ENCODE measurements at places on chromosomes 13 and 19.

DNA sequence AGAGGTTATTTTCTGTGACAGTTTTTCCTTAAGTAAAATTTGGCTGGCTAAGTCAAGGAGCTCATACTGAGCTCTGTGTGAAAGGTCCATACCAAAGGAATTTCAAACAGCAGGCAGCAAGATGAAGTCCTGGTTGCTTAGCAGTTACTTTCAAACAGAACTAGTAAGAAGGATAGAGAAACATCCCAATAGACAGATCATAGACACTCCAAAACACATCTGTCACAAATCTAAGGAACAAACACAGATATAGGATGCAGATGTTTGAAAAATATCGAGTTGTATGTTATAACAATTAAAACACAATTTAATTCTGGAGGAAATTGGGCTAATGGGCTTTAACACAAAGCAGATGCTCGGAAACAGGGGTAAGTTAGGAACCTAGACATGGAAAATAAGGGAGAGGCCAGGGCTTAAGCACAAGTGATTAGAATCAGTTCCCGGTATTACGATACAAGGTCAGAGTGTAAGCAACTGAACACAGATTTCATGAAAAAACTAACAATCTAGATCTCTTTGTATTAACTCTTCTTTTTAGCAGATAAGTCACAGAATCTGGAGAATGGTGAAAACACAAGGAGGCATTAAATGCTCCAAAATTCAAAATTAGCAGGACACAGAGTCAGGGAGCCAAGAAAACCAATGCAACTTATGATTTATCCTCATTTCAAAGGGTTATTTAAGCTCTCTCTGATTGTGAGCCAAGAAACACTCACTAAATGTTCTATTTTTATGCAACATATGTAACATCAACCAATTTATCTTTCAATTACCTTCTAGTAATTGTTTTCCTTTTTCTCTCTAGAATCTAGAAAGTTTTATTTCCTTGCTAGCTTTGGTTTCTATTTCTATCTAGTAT lies 1992.9 kb upstream of the PCDH20 start:
- DNase-seq: no peak

DNA sequence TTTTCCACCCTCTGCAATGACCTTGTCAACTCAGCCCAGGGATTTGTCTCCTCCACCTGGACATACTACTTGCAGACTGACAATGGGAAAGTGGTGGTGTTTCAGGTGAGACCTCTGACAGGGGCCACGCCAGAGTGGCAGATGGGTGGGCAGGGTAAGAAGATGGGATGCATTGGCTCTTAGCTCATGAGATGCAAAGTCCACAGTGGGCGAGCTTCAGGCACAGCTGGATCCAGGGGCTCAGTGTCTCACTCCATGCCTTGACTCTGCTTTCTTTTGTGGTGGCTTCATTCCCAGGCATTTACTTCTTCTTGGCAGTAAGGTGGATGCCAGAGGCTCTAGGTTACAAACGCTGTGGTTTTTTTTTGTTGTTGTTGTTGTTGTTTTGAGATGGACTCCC lies 3.4 kb downstream of the TMEM59L start:
- no peak for DNase-seq

- DNase-seq: peak; percentile 28
Observed at GRCh38 chr19:52778811-52779210, 7.8 kb downstream of the ZNF600 start.

GRCh38 chr13:114111577-114111976 lies 20.8 kb downstream of the RASA3 start:
- DNase-seq: no peak

DNA sequence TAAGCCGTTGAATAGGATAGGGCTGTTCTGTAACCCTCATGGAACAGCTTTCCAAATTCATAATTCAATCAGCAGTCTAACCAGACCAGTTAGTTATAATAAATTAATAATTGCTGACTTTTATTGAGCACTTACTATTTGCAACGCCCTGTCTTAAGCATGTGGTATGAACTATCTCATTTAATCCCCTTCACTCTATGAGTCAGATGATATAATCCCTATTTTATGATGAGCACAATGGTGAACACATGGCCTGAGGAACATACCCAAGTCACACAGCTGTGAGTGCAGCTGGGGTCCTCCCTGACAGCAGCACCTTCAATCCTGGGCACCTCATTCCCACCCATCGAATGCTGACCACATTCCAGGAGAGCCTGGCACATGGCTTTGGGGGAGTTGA lies 28.0 kb upstream of the SACS start:
- DNase-seq: no peak

DNA sequence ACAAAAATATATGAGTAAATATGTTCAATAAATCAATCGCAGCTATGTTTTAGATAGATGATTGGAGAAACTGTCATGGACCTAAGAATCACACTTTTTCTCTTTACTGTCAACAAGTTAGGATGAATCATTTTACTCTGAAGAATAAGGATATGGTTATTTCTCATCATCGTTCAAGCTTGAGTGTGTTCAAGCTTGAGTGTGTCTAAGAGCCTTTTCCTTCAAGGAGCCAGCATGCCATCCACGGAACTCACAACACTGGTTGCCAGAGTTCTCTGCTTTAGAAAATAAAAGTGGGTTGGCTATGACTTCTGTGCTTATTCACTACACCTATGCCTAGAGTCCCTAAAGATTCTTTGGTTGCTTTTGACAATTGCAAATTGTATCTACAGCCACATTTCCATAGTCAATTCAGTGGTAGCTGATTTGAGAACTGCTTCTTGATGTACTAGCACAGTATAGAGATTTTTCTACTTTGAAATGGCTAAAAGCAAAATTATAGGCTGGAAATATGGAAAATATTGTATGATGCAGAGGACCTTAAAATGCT lies 58.1 kb upstream of the SCEL start:
- DNase-seq: no peak

- DNase-seq: no peak
Observed at GRCh38 chr19:44737238-44738071, 11.1 kb upstream of the BCL3 start.

- no peak for DNase-seq
Observed at GRCh38 chr13:110424569-110425443, 117.7 kb downstream of the COL4A2 start.

- no peak for DNase-seq
Observed at GRCh38 chr13:101916775-101917474, 464.4 kb downstream of the ITGBL1 start.

DNA sequence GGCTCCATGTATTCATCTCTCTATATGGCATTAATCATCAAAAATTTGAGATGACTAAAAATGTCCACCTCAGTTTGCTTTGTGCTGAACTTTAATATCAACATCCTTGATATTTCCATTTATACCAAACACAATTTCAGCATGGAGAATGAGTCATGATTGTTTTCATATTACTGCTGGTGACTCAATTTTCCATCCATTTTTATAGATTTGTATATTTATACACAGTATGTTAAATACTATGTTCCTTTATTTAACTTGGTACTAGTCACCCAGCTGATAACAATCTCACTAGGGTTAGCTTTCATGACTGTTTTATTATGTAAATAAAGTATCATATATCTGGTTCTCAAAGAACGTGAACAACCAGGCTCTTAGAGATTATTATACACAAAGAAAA lies 1255.1 kb downstream of the SLITRK1 start:
- no peak for DNase-seq

GRCh38 chr19:53147645-53148044 lies 11.2 kb downstream of the ZNF347 start:
- no peak for DNase-seq

DNA sequence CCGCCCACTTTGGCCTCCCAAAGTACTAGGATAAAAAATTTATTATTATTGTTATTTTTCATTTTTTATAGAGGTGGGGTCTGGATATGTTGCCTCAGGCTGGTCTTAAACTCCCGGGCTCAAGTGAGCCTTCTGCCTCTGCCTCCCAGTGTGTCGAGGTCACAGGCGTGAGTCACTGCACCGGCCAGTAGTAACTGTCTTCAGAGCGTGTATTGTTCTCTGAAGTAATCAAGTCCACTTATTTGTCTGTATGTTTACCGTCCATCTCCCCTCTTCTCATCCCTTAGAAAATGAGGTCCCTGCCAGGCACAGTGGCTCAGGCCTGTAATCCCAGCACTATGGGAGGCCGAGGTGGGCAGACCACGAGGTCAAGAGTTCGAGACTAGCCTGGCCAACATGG lies 18.2 kb upstream of the SULT2B1 start:
- no peak for DNase-seq

DNA sequence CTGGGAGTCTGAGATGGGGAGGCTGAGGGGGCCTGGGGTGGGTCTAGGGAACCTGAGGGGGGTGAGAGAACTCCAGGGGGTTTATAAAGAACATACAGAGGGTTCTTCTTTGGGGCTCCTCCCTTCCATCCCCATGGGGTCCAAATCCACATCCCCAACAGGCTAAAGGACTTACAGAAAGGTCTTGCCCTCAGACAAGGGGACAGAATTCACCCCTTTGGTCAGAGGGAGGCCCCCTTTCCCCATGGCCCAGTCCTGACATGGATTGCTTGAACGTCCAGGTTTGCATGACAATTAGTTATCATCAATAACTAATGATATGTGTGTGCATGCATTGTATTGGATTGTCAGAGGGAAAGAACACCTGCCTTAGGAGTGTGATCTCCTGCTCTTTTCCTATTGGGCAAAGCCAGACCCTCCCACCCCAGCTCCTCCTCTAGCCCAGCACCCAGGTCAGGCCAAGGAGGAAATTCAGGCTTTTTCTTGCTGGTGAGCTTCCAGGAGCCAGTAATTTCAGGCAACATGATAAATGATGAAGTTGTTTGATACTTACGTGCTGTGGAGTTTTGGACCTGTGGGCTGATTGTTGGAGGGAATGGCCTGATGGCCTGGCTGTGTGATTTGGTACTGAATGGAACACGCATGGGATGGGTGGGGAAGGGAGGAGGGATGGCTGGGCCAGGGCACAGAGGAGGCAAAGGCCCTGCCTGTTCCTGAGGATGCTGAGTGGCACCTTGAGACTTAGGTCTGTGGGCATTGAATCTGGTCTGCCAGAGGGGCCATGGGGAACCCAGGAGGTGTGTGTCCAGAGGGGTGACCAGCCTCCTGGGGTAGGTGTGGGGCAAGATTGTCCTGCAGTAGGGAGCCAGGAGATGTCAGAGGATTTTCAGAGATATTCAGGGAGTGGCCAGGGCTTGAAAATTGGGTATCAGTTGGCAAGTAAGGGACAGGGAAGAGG lies 1.1 kb downstream of the KLHL26 start:
- DNase-seq: no peak

DNA sequence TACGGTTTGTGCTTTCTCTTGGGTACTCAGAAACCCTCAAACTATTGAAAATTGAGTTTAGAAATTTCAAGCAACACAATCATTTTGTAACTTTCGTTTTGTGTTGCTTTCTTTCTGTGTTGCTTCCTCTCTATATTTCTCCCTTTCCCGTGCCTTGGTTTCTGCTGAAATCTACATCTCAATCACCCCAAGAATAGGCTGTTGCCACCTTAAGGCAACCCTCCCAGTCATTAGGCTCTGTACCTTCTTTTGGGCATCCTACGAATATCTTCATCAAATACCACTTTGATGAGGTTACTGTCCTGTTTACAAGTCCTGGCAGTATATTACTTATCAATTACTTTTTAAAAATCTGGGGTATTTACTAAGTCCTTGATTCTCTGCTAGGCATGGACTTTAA lies 621.6 kb downstream of the GPC6 start:
- no peak for DNase-seq

GRCh38 chr13:71677124-71677523 lies 189.9 kb downstream of the DACH1 start:
- no peak for DNase-seq

DNA sequence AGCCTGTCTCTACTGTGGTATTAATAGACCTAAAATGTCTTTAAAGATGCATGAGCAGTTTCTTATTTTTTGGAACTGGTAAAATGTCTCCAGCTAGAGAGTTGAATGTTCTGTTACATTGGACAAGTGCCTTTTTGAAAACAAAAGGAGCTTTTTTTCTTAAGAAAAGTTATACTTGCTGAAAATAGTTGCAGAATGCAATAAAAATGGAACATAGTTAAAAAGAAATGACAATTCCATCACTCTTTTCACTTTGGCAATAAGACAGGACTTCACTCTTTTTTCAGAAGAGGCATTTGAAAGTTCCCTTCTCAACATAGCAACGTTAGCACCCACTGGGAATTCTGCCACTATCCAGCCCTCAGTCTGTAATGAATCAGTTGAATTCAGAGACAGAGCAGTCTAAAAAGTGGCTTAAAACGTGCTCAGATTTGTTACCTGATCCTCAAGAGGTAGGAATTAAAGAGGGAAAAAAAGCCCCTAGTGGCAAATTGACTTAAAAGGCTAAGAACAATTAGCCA lies 10.1 kb downstream of the RGCC start:
- DNase-seq: no peak

GRCh38 chr13:110680852-110681251 lies 25.1 kb downstream of the CARS2 start:
- DNase-seq: no peak

- DNase-seq: no peak
Observed at GRCh38 chr13:65347420-65348030, 1882.6 kb downstream of the PCDH9 start.

GRCh38 chr19:1650650-1651567 lies 1.5 kb downstream of the TCF3 start:
- peak; percentile 37 for DNase-seq

- DNase-seq: peak; percentile 64
Observed at GRCh38 chr19:6459262-6460098, at the start of gene SLC25A23. Gene SLC25A23, minus strand, starts transcription at chr19:6459792. Its CDS starts 164 bp downstream, at chr19:6459628.

All from activated T-helper 1 cell treated with anti-CD3 and anti-CD28 coated beads, Interleukin-12 subunit alpha, Interleukin-12 subunit beta, Interleukin-2, Interleukin-4 antibody, amounts not matched to agents 30 ng/mL and 10 ng/mL and 1 ng/mL, durations not matched to agents 14 hours and 24 hours and 36 hours (primary cell).